Cerebellar cortex (tissue), 1 donor: ENCODE measurements at places on chromosomes 13 and 19.

DNA sequence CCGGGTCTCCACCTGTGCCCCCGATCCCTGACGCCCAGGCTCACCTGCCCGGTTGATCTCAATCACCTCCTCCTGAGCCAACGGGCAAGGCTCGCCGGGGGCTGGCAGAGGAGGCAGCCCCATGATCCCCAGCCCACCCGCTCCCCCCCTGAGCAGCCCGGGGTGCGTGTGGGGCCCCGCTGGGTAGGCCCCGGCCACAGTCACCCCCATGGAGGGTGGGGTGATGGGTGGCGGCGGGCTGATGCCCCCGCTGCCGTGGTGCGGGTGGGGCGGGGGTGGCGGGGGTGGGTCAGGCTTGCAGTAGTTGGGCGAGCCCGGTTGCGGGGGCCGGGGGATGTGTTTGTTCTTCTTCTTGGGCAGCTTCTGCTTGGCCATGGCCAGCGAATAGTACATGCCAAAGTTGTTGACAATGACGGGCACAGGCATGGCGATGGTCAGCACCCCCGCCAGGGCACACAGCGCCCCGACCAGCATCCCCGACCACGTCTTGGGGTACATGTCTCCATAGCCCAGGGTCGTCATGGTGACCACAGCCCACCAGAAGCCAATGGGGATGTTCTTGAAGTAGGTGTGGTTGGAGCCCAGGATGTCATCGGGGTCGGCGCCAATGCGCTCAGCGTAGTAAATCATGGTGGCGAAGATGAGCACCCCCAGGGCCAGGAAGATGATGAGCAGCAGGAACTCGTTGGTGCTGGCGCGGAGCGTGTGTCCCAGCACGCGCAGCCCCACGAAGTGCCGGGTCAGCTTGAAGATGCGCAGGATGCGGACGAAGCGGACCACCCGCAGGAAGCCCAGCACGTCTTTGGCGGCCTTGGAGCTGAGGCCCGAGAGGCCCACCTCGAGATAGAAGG is 6.0 kb downstream of the KCNC3 start:
- DNase-seq = no peak

DNA sequence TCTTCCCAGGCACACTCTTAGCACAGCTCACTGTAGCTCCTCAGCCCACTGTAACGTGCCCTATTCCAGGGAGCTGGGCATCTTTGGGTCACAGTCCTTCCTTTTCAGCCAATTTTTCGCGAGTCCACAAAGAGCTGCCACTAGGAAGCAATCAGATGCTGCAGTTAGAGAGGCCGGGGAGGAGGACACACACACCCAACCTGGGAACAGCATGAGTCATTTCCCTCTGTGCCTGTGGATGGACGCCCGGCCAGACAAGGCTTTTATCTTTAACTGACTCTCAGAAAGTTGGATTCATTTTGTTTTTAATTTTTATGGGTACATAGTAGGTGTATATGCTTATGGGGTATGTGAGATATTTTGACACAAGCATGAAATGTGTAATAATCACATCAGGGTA is 918.6 kb downstream of the UQCRFS1 start:
- no peak for DNase-seq

DNA sequence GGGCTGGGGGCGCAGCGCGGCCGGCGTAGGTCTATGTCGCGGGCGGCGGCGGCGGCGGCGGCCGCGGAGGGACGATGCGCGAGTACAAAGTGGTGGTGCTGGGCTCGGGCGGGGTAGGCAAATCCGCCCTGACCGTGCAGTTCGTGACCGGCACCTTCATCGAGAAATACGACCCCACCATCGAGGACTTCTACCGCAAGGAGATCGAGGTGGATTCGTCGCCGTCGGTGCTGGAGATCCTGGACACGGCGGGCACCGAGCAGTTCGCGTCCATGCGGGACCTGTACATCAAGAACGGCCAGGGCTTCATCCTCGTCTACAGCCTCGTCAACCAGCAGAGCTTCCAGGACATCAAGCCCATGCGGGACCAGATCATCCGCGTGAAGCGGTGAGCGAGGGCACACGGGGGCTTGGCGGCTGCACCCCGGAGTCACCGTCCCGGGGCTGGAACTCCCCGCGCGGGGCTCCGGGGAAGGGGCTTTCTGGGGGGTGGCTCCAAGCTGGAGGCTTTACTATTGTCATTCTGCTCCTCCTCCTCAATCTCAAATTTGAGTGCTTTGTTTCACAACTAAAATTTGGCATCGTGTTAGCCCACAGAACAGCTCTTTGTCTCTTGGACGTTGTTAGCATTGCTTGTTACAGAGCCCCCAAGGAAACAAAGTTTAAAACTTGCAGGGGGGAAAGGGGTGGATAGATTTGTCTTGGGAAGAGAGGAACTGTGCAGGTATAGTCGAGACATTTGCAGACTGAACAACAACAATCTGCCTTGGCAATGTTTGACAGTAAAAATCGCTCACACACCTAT is 630 bp downstream of the RAP2A start:
- peak; percentile 45 for DNase-seq

DNA sequence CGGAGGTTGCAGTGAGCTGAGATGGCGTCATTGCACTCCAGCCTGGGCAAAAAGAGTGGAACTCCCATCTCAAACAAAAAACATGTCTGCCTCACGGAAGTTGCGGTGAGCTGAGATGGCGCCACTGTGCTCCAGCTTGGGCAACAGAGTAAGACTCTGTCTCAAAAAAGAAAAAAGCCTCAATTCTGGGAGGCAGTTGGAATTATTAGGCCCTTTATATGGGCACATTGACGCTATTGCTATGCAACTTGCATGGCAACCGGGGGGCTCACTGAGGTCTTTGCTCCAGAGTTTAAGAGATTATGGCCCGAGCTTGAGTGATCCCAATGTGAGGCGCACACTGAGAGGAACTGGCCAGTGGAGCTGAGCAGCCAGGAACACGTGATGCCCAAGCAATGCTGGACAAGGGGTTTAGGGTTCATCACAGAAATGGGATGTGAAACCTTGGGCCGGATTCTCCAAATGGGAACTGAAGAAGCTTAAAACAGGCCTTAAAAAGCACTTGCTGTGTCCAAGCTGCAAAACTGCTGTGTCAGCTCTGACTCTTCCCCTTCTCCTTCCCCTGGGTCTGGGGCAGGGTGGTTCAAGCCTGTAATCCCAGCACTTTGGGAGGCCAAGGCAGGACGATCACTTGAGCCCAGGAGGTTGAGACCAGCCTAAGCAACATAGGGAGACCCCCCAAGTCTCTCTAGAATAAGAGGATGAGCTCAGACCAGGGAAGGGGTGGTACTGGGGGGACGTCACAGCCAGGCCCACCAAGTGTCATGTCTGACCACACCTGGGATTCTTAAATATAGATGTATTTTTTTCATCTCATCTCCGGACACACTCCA is 2.5 kb downstream of the FTL start:
- peak; percentile 72 for DNase-seq

DNA sequence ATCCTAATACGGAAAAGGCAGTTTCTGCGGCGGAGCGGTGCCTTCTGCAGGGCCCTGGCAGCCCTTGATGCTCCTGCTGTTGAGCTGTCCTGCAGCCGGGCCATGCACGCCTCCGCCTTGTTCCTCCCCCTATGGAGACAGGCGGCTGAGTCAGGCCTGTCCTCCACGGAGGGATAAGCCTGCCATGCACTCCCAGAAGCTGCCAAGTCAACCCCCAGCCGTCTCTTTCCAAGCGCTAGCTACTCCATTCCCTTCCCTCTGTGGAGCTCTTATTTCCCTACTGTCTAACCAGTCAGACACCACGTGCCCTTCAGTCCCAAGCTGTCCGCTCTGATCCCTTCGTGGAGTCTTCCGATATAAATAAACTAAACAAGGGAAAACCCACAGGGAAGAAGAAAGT is 197.0 kb downstream of the COL4A1 start:
- DNase-seq = peak; percentile 13

GRCh38 chr13:26541041-26541440 is 16.4 kb upstream of the WASF3 start:
- peak; percentile 75 for DNase-seq

- no peak for DNase-seq
Measured at GRCh38 chr13:94712812-94713560, 641 bp upstream of the SOX21 start.

- no peak for DNase-seq
Measured at GRCh38 chr13:23570099-23570920, at the start of gene TNFRSF19. TSS of gene TNFRSF19 (plus strand) at chr13:23570412. CDS start at chr13:23590184, 19,772 bp downstream.

- peak; percentile 77 for DNase-seq
Measured at GRCh38 chr19:30423481-30423880, 51.3 kb downstream of the ZNF536 start.

DNA sequence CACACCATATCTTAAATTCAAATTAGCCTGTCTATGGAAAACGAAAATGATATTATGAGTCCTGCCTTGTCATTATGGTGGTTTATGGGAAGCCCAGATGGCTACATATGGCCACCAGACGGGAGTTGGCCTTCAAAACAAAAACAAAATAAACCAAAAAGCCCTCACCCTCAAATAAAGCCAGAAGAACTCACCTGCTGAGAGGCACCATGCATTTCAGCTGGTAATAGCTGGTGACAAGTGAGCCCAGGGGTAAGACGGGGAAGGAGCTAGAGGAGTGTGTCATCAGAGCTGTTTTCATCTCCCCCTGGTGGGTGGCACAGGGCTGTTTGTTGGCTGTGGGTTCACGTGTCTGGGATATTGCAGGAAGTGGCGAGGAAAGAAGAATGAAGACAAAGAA is 152.9 kb downstream of the EFNB2 start:
- no peak for DNase-seq

- DNase-seq = no peak
Measured at GRCh38 chr13:96032717-96033116, 20.5 kb downstream of the UGGT2 start.

DNA sequence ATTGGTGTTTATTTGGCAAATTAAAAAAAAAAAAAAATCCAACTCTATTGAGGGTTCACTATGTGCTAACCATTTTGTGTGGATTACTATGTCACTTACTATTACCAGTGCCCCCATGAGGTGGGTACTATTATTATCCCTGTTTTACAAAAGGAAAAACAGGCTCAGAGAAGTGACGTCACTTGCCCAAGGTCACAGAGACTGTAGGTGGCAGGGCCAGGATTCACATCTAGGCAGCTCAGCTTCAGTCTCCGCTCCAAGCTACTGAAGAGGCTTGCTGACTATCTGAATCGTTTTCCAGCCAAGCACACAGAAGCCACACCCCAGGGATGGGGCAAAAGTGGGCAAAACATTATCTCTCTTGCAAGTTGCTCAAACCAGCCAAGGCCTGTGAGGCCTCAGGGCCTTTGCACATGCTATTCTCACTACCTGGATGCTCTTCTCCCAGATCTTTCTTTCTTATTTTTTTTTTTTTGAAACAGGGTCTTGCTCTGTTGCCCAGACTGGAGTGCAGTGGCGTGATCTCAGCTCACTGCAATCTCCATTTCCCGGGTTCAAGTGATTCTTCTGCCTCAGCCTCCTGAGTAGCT is 4.8 kb upstream of the ANGPTL8 start:
- DNase-seq = no peak

DNA sequence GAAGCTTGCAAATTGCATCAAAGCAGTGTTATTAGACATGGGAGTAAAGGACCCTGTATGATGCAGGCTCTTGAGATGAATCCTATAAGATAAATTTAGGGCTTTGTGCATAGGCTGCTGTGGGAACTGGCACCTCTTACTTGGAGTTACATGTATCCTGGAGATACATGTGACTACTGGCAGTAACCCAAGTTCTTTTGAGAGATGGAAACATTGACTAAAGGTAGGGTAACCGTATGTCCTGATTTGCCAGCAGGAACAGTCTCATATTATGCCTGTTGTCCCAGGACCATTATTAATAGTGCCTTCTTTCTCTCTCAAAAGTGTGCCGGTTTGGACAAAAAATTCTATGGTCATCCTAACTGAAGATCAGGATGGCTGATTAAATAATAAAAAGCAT is 195.4 kb downstream of the LACC1 start:
- DNase-seq = peak; percentile 34

GRCh38 chr13:44318161-44318560 is 55.5 kb upstream of the SERP2 start:
- no peak for DNase-seq

- DNase-seq = no peak
Measured at GRCh38 chr13:86830046-86830445, 841.1 kb upstream of the SLITRK5 start.

GRCh38 chr13:36051082-36051481 is 80.1 kb downstream of the DCLK1 start:
- no peak for DNase-seq

GRCh38 chr13:44068169-44068568 is 188.5 kb downstream of the LACC1 start:
- no peak for DNase-seq

DNA sequence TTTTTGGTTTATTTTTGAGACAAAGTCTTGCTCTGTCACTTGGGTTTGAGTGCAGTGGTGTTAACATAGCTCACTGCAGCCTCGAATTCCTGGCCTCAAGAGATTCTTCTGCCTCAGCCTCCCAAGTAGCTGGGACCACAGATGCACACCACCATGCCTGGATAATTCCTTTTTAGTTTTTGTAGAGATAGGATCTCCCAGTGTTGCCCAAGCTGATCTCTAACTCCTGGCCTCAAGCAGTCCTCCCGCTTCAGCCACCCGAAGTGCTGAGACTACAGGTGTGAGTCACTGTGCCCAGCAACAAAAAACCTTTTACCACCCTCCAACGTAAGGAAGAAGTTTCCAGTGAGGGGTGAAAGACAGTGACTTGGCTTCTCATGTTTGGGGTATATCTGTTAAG is 81.1 kb upstream of the TSHZ3 start:
- DNase-seq = no peak

- DNase-seq = no peak
Measured at GRCh38 chr13:20193162-20193906, 596 bp upstream of the GJB2 start.

GRCh38 chr19:31144075-31144870 is 205.0 kb downstream of the TSHZ3 start:
- DNase-seq = no peak

DNA sequence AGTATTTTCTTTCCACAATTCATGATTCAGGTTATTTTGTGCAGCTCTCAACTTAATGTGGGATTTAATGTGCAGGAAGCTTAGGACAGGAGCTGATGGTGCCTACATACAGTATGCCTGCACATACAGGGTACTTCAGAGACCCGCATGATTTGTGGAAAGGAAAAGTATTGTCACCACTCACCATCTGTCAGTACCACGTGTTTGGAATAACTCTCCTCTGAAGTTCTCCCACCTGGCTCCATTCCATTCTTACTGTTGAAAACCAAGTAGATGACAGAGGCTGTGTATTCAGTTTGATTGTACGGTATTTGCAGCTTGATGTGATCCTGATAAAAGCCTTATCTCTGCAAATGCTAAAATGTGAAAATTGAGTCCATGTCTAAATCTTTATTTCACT is 85.7 kb downstream of the ZAR1L start:
- DNase-seq = peak; percentile 66

- peak; percentile 59 for DNase-seq
Measured at GRCh38 chr13:75480671-75481175, 1.2 kb downstream of the TBC1D4 start.
